Activated CD8-positive, alpha-beta T cell treated with anti-CD3 and anti-CD28 coated beads, Interleukin-2, amount 10 ng/mL, durations not matched to agents 7 days and 5 days (primary cell): ENCODE measurements at places on chromosomes 1 and 21. TPM values are rescaled to one million over a fixed set of nuclear protein-coding genes. Genes with fewer than 3 reads are reported as not detected.

ZNF683 gene
- total RNA-seq: 24.0 TPM

MAEL gene
- not detected for total RNA-seq

MATN1 gene
- total RNA-seq: not detected

PSMD4 gene
- total RNA-seq: 210 TPM

STYXL2 gene
- total RNA-seq: not detected

CFHR4 gene
- not detected for total RNA-seq

CFAP107 gene
- total RNA-seq: not detected

INAVA gene
- total RNA-seq: 0.42 TPM

PADI4 gene
- 0.95 TPM for total RNA-seq

CHAF1B gene
- total RNA-seq: 28.1 TPM

LAD1 gene
- not detected for total RNA-seq

CROCC gene
- 33.1 TPM for total RNA-seq

AMY1A gene
- total RNA-seq: not detected

FAM167B gene
- 0.78 TPM for total RNA-seq

KCNK1 gene
- total RNA-seq: 0.18 TPM

LAMC1 gene
- total RNA-seq: not detected

CD101 gene
- 34.4 TPM for total RNA-seq

CRYBG2 gene
- 8.7 TPM for total RNA-seq

MCOLN2 gene
- 11.4 TPM for total RNA-seq

TCHH gene
- not detected for total RNA-seq

TMOD4 gene
- total RNA-seq: 2.2 TPM

AGT gene
- not detected for total RNA-seq

MRTO4 gene
- 44.4 TPM for total RNA-seq

KRTAP8-1 gene
- not detected for total RNA-seq

LRIG2 gene
- 13.7 TPM for total RNA-seq

ESPN gene
- 1.0 TPM for total RNA-seq

METTL18 gene
- total RNA-seq: 9.8 TPM

SH3D21 gene
- total RNA-seq: 15.3 TPM

SLC6A17 gene
- not detected for total RNA-seq

PGM1 gene
- total RNA-seq: 65.9 TPM

GUCA2B gene
- total RNA-seq: not detected

S100A7 gene
- total RNA-seq: not detected

UTP25 gene
- 6.3 TPM for total RNA-seq

ELF3 gene
- total RNA-seq: 0.42 TPM

NHLH2 gene
- total RNA-seq: not detected

ZFYVE9 gene
- total RNA-seq: 1.4 TPM

TRIM45 gene
- total RNA-seq: 0.87 TPM

ANXA9 gene
- not detected for total RNA-seq

CYP4A11 gene
- not detected for total RNA-seq

KRTAP13-2 gene
- total RNA-seq: not detected

RGS16 gene
- 0.66 TPM for total RNA-seq

MROH7 gene
- total RNA-seq: not detected

OPRD1 gene
- not detected for total RNA-seq

KCNJ6 gene
- not detected for total RNA-seq

NOL9 gene
- total RNA-seq: 43.6 TPM

PRKAA2 gene
- not detected for total RNA-seq

SPATA46 gene
- not detected for total RNA-seq

KANK4 gene
- not detected for total RNA-seq

ZC3H12A gene
- total RNA-seq: 17.8 TPM

LPAR3 gene
- total RNA-seq: 0.74 TPM

WNT3A gene
- total RNA-seq: not detected
